ENCODE measurements at places on chromosomes 3 and 15.

GRCh38 chr3:125032100-125032643 is 23.6 kb downstream of the HEG1 start:
- peak; percentile 41 for DNase-seq

DNA sequence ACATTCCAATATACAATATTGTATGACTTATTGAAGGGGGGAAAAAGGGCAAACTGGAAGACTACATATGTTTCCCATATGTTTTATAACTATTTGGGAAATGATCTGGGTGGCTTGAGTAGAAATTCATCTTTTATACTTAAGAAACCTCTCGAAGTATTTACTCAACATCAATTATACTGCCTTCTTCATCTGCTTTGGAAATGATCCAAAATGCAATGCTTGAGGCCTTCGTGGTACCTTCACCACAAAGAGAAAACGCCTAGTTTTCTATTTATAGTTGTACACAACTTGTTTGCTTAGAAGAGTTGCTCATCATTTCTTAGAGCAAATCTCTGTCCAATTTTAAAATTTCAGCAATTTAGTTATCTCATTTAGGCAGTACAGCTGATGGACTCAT is 18.8 kb downstream of the ACKR4 start:
- no peak for DNase-seq

- no peak for DNase-seq
Measured at GRCh38 chr3:128021768-128022372, 30.4 kb upstream of the SEC61A1 start.

- DNase-seq = peak; percentile 76
Measured at GRCh38 chr15:101188637-101189408, 63.0 kb downstream of the CHSY1 start.

GRCh38 chr15:47349179-47349578 is 368.1 kb upstream of the SEMA6D start:
- no peak for DNase-seq

DNA sequence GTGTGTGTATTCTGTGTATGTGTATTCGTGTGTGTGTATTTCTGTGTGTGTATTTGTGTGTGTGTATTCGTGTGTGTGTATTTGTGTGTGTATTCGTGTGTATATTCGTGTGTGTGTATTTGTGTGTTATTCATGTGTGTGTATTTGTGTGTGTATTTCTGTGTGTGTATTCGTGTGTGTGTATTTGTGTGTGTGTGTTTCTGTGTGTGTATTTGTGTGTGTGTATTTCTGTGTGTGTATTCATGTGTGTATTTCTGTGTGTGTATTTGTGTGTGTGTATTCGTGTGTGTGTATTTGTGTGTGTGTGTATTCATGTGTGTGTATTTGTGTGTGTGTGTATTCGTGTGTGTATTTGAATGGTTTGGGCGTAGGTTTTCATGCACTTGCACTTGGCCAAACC is 405.4 kb downstream of the SOX2 start:
- no peak for DNase-seq

- peak; percentile 19 for DNase-seq
Measured at GRCh38 chr3:51388286-51389029, 2.6 kb upstream of the RBM15B start.

GRCh38 chr3:36244728-36245127 is 135.6 kb upstream of the STAC start:
- peak; percentile 59 for DNase-seq

DNA sequence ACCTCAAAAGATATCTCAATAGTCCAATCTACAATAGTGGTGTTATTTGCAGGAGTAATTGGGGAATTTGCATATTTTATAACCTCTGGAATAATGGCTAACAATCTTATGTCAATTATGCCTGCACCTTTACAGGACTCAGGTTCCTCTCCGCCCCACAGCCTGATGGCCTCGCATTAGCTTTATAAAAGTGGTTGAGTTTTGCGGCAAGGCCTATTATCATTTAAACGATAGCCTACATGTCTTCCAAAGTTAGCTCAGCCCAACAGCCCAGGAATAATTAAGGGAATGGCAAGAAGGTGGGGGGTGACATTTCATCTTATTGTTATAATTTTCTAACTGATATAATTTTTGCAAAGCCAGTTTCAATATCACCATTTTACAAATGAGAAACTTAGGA is 97.3 kb downstream of the RTP4 start:
- no peak for DNase-seq

DNA sequence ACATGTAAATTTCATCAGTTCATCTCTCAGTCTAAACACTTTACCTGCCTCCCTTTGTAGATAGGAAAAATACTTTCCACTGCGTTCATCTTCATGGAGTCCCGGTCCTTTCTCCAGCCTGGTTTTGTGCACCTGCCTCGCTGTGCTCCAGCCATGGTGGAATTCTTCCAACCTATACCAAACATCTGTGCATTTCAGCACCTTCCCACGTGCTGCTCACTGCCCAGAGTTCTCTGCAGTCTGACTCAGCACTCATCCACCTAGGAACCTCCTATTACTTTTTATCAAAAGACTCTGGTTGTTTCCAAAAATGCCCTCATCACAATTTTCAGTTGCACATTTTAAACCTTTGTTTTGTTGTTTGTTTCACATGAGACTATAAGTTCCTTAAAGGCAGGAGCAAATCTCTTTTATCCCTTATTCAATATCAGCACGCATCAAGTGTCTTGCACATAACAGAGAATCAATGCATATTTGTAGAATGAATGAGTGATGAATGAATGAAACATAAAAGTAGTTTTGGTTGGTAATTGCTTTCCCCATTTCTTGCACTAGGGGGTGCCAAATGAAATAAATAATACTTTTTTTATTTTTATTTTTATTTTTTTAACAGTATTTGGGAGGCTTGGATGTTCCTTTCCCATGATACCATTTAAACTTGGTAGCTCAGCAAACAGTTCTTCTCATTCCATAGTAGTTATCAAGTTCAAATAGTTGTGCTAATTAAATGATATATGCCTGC is 30.2 kb upstream of the ADAMTS9 start:
- no peak for DNase-seq

DNA sequence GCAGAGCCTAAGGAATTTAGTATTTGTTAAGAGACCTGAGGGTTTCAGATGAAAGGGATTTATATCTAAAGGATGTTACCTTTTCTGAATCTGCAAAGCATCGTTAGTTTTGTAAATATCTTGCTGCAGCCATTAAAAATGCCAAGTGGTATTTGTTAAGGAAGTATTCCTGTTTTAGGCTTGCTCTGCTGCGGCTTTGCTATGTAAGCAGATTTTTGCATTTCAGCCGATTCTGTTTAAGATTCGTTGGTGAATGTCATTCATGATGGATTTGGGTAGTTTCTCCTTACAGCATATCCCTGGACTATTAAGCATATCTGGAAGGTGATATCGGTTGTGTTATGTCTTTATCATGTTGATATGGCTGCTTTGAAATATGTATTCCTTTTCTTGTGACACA is 1.0 kb downstream of the USP8 start:
- DNase-seq = no peak

GRCh38 chr3:122273498-122273897 is 51.5 kb upstream of the CSTA start:
- DNase-seq = no peak

- peak; percentile 55 for DNase-seq
Measured at GRCh38 chr15:92097474-92098178, 244.1 kb downstream of the SLCO3A1 start.

DNA sequence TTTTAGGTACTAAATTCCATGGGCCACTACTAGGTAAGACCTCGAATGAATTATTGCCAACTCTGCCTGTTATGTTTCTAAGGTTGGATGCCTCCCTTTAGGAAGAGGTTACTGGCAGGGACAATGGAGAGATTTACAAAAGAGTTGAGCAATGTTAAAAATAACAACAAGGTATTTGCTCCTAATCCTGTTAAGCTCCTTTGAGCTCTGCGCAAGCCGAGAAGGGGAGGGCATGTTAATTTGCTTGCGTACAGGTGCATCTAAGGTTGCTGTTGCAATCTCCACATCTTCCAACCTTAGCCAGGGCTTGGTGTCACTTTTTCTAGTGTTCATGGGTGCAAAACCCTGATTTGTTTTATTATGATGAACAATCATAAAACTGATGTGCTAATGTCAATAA is 161.5 kb upstream of the TPM1 start:
- DNase-seq = no peak

All from fibroblast of skin of scalp (primary cell).